ENCODE measurements at places on chromosomes 12 and 14. TPM values are rescaled to one million over a fixed set of nuclear protein-coding genes. Genes with fewer than 3 reads are reported as not detected.

DNA sequence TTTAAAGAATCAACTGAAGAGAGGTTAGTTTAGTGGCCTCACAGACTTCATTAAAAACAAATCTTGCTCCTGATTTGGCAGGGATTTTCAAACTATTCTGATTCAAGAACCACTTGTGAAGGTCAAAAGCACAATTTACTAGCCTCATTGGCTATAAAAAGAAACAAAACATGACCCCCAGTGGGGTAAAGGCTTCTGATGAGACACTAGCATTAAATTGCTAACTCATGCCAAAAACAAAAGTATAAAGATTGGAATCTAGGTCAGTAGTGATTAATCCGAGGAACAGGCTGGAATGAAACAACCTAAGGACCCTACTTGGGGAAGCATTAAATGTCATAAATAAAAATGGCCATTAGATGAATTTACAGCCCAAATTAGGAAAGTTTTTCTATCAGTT is 312.3 kb downstream of the PAWR start:
- DNase-seq = no peak

- DNase-seq = no peak
Observed at GRCh38 chr12:121701667-121702277, 10.8 kb upstream of the TMEM120B start.

GRCh38 chr12:65526311-65526710 is 247.8 kb downstream of the MSRB3 start:
- DNase-seq = no peak

DNA sequence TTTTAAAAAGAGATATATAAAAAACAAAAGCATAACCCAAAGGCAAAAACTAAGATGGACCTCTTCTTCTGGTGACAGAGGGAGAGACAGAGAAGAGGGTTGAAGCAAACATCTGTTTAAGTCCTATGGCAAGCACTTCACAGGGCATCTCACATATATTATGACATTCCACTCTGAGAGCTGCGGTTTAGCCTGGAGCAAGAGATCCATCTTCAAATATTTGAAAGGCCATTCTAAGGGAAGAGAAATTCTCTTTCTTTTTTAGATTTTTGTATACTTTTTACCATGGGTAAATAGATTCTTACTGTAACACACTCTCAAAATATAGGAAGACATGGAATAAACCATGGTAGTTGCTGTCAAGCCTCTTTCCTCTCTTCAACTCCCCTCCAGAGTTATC is 204.1 kb downstream of the GXYLT1 start:
- DNase-seq = no peak

DNA sequence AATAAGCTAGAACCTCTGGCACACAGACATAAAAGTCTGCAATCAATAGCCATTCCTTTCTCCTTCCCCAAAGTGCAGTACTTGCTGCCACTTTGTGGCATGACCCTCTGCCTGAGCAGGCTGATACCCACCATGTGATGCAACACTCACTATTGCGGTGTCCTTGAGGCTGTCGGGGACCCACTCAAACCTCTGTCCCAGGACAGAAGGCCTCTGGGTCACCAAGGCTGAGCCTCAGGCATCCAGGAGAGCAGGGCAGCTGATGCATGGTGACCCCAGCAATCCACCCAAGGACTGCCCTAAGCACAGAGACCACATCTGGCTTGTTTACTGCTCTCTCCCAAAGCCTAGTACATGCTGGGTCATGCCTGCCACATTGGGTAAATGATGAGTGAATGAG is 114.2 kb downstream of the DPF3 start:
- DNase-seq = no peak

- DNase-seq = no peak
Observed at GRCh38 chr12:124299628-124300388, 4.9 kb downstream of the RFLNA start.

DNA sequence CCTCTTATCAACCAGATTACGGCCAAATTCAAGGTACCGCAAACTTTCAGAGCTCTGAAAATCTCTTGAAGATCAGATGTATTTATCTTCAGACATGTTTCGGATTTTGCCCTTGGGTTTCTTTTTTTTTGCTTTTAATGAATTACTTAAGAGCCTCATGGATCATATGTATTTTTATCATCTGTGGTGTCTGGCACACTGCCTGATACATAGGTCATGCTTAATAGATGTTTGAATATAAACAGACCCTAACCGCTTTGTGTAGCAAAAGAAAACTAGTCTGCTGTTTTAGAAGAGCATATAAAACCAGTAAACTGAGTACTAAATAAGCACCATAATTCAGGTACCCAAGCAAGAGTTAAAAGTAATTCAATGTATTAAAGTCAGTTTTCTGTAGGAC is 20.1 kb upstream of the TBK1 start:
- no peak for DNase-seq

NOC4L gene
- 9.8 TPM for polyA plus RNA-seq

NDRG2 gene
- polyA plus RNA-seq = 183 TPM

TAOK3 gene
- 17.4 TPM for polyA plus RNA-seq

TAC3 gene
- polyA plus RNA-seq = not detected

TTC9 gene
- polyA plus RNA-seq = 10.9 TPM

KRT77 gene
- polyA plus RNA-seq = not detected

CACNA1C gene
- 3.2 TPM for polyA plus RNA-seq

Measured in forelimb muscle (tissue), 1 donor.